ENCODE measurements at places on chromosomes 12 and 14. TPM values are rescaled to one million over a fixed set of nuclear protein-coding genes. Genes with fewer than 3 reads are reported as not detected.

- peaks cover 20% of the 10 kb centered on the region for H3K36me3 ChIP-seq
- no peak overlapping the region for H3K27ac ChIP-seq
- no peak overlapping the region for H3K4me3 ChIP-seq
- no peak for DNase-seq
- no peaks in the 10 kb centered on the region for H3K27me3 ChIP-seq
- peaks cover 8% of the 10 kb centered on the region for H3K4me1 ChIP-seq
Observed at GRCh38 chr14:103501041-103501870, 21.4 kb downstream of the CKB start.

Gene RHOJ
- total RNA-seq, result not detected

DNA sequence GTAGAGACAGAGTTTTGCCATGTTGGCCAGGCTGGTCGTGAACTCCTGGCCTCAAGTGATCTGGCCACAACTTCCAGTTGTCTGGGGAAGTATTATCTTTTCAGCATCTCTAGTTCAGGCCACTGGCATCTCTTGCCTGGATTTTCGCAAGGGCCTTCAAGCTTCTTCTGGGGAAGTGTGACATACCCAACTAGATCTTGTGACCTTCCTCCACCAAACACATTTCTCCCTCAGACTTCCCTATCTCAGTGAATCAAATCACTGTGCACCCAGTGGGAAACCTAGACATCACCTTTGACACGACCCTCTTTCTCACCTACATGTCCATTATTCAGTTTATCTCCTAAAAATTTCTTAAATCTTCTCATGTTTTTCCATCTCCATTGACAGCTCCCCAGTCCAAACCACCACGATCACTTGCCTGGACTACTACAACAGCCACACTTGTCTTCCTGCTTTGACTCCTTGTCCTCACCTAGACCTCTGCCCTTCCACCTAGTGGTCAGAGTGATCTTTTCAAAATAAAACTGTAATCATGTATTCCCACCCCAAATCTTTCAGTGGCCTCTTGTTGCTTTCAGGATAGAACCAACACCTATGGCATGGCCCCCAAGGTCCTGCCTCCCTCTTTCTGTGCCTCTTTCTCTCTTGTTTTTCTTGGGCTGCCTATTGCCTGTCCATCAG, 3.3 kb downstream of the EEF1AKMT3 start:
- H3K4me1 ChIP-seq, result peaks cover 12% of the 10 kb centered on the region
- DNase-seq, result no peak
- no peak overlapping the region for H3K27ac ChIP-seq
- no peak overlapping the region for H3K4me3 ChIP-seq
- H3K27me3 ChIP-seq, result no peaks in the 10 kb centered on the region

- H3K4me3 ChIP-seq, result no peak overlapping the region
- no peak for DNase-seq
- no peak overlapping the region for H3K27ac ChIP-seq
- H3K27me3 ChIP-seq, result no peaks in the 10 kb centered on the region
Observed at GRCh38 chr12:32467959-32468863, 68.9 kb downstream of the FGD4 start.

Gene MUCL1
- not detected for total RNA-seq

Gene AMN
- total RNA-seq, result 8.4 TPM

GRCh38 chr12:26808766-26809476, 24.1 kb downstream of the ITPR2 start:
- no peaks in the 10 kb centered on the region for H3K36me3 ChIP-seq
- H3K27ac ChIP-seq, result no peak overlapping the region
- no peak overlapping the region for H3K4me3 ChIP-seq
- no peak for DNase-seq

DNA sequence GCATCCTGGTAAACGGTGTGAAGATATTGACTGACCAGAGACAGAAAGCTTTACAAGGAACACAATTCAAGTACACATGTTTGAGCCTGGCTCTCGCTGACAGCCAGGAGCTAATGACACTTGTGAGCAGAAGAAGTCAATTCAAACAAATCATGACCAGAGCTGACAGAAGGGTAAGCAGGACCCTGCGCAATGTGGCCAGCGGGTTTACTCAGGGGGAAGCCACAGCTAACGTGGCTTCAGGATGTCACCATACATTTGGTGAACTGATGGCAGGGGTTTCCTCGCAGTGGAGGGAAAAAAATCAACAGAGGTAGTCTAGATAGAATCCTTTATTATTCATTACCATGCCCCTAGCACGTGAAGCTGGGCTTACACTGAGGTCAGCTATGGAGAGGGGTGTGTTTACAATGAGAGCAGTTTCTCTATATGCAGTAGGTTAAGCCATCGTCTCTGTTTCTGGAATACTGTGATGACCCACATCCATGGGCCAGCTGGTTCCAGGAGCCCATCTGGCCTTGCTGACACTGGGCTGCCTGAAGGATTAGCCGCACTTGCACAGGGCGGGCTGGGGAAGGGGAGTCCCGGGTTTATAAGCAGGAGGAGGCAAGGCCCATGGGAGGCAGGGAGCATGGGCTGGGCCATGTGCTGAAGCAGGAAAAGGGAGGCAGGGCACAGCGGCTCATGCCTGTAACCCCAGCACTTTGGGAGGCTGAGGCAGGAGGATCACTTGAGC, 198.2 kb upstream of the PRMT8 start:
- peaks cover 37% of the 10 kb centered on the region for H3K27me3 ChIP-seq
- no peaks in the 10 kb centered on the region for H3K36me3 ChIP-seq
- no peaks in the 10 kb centered on the region for H3K4me1 ChIP-seq
- H3K27ac ChIP-seq, result no peak overlapping the region
- no peak overlapping the region for H3K4me3 ChIP-seq
- DNase-seq, result no peak

GRCh38 chr12:15186597-15186996, 34.6 kb downstream of the RERG start:
- no peaks in the 10 kb centered on the region for H3K27me3 ChIP-seq
- no peak for DNase-seq
- H3K36me3 ChIP-seq, result no peaks in the 10 kb centered on the region
- no peak overlapping the region for H3K27ac ChIP-seq
- H3K4me3 ChIP-seq, result no peak overlapping the region

Gene PLEKHA5
- total RNA-seq, result 4.9 TPM

DNA sequence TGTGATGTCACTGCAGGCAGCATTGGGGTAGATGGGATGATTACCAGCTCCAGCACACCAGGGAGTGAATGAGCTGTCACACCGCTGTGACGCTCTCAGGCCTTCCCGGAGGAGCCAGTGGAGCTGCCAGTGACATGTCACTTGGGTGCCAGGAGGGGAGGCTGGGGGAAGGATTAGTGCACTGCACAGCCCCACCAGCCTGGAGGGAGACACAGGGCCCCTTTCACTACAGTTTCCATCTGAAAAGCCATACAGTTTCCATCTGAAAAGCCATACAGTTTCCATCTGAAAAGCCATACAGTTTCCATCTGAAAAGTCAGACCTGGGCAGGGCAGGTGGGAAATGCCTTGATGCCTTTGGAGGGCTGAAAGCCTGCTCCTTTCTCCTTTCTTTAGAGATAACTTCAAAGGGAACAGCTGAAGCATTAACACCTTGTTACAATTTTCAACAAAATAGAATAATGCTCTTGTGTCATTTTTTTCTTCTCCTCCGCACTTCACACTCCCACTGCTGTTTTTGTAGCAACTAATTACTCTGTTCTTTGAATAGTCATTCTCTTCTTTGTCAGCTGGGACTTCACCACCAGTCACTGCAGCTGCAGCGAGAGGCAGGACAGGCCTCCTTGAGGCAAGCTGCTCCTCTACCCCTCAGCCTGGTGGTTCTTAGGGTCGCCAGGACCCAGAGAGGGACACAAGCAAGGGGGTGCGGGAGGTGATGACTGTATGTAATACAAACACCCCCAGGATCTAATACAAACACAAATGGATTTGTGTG, 256.9 kb upstream of the RGS6 start:
- no peak overlapping the region for H3K4me3 ChIP-seq
- DNase-seq, result no peak
- H3K4me1 ChIP-seq, result no peaks in the 10 kb centered on the region
- no peak overlapping the region for H3K27ac ChIP-seq
- H3K36me3 ChIP-seq, result peaks cover 19% of the 10 kb centered on the region
- H3K27me3 ChIP-seq, result no peaks in the 10 kb centered on the region

Gene RASSF9
- not detected for total RNA-seq

- no peaks in the 10 kb centered on the region for H3K36me3 ChIP-seq
- DNase-seq, result no peak
- no peaks in the 10 kb centered on the region for H3K4me1 ChIP-seq
Observed at GRCh38 chr12:15320881-15321280, 1.4 kb upstream of the PTPRO start.
